ENCODE measurements at places on chromosomes 7 and 10.

- DNase-seq, result no peak
Measured at GRCh38 chr10:43024524-43024923, 52.3 kb upstream of the RET start.

GRCh38 chr7:116439841-116440549, 59.5 kb upstream of the CAV2 start:
- no peak for DNase-seq

DNA sequence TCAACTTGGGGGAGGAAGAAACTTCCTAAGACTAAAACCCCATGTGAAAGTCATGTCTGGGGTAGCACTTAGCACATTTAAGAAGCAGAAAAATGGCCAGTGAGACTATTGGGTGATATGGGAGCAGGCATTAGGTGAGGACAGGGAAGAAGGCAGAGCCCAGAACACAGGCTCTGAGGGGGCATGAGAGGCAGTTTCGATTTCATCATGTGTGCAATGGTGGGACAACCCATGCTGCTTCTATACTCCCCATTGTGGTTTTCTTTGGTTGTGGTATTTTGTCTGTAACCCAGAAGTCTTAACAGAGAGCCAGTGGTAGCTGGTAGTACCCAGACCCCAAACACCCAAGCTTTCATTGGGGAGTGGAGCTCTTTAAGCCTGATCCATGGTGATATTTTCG, 752.0 kb downstream of the GRID1 start:
- no peak for DNase-seq

- no peak for DNase-seq
Measured at GRCh38 chr7:155862123-155862892, 50.0 kb upstream of the SHH start.

GRCh38 chr10:89092981-89093380, 102.4 kb downstream of the FAS start:
- no peak for DNase-seq

GRCh38 chr7:141585592-141586510, 34.6 kb downstream of the AGK start:
- no peak for DNase-seq

- peak; percentile 54 for DNase-seq
Measured at GRCh38 chr10:131127610-131128009, 183.9 kb downstream of the TCERG1L start.

- DNase-seq, result no peak
Measured at GRCh38 chr10:122419016-122419415, 35.4 kb upstream of the ARMS2 start.

GRCh38 chr7:70762696-70763095, 369.2 kb upstream of the GALNT17 start:
- peak; percentile 4 for DNase-seq

- no peak for DNase-seq
Measured at GRCh38 chr10:132994185-132994796, 51.9 kb upstream of the CFAP46 start.

GRCh38 chr10:124739119-124739921, 4.9 kb downstream of the FAM53B start:
- no peak for DNase-seq

DNA sequence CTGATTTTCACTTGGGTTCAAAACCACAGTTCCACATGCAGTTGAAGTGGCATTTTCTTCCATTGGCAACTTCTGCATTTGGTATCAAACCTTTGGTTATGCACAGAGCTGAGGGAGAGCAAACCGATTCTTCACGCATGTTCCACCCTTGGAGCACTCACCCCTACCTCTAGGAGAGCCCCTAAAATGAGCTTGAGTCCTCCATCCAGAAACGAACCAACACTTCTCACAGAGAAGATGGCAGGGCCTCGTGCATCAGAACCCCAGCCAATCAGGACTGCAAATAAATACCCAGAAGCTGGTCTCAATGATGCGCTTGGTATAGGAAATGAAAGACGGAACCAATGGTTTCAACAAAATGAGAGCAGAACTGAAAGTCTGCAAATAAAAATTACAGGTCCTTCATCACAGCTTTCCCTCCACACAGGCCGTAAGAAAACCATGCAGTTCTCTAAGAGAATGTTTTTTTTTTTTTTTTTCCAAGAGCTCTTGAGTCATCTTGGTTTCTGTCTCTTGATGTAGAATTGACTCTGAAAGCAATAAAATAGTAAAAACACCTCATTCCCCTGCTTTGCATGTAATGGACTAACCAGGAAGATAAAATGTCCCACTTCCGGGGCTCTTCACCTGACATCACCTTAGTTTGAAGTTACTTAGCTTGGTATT, 23.9 kb downstream of the KLF6 start:
- peak; percentile 40 for DNase-seq

DNA sequence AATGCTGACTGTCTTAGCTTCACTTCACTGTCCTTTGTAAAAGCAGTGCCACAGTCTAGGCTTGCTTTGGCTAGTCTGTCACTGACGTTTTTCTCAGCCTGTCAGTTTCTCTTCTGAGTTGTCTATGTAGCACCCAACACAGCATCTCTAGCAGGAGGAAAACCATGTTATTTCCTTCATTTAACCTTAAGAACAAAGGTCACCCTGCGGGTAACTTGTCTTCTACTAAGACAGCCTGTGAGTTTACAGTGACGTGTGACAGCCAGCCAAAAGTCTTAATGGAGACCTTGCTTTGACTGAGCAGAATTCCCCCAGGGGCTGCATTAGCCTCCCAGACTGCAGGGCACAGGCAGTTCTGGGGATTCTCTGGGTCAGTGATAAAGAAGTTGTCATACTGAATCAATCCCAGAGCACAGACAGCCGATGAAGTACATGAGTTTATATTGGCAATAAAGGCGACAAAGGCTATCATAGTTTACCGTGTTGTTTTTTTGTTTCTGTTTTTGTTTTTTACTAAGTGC, 296.0 kb upstream of the KIAA1217 start:
- no peak for DNase-seq

GRCh38 chr7:44767912-44768627, 19.4 kb downstream of the ZMIZ2 start:
- peak; percentile 56 for DNase-seq

- no peak for DNase-seq
Measured at GRCh38 chr10:29407280-29407858, 118.5 kb downstream of the LYZL1 start.

DNA sequence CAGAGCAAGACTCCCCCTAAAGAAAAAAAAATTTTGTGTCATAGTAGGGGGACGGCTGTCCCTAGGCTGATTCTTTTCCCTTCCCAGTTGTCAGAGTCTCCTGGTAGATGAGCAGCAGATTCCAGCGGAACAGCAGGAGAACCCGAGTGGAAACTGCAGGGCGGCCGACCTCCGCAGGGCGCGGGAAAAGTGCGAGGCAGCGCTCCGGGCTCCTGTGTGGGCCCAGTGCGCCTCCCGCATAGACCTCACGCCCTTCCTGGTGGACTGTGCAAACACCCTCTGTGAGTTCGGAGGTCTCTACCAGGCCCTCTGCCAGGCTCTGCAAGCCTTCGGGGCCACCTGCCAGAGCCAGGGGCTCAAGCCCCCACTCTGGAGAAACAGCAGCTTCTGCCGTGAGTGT, 46.0 kb downstream of the ZAN start:
- DNase-seq, result no peak

DNA sequence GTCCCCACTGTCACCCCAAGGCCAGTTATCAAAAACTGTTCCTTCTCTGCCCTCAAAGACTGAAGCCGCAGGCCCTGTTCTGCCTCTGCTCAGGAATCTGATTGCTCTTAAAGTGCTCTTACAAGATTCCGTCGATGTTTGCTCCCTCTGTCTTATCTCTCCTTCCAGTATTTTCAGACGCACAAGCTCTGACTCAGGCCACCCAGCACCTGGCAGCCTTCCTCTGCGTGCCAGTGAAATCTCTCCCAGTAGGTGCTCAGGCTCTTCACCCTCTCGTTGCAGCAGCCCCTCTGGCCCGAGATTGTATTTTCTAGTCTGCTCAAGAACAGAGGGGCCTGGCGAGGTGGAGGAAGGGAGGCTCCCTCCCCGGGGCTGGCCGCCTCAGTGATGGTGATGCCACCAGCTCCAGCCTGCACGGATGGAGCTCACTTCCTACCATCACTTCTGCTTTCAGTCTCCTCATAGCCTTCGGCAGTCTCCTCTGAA, 276.2 kb downstream of the USP6NL start:
- DNase-seq, result no peak

DNA sequence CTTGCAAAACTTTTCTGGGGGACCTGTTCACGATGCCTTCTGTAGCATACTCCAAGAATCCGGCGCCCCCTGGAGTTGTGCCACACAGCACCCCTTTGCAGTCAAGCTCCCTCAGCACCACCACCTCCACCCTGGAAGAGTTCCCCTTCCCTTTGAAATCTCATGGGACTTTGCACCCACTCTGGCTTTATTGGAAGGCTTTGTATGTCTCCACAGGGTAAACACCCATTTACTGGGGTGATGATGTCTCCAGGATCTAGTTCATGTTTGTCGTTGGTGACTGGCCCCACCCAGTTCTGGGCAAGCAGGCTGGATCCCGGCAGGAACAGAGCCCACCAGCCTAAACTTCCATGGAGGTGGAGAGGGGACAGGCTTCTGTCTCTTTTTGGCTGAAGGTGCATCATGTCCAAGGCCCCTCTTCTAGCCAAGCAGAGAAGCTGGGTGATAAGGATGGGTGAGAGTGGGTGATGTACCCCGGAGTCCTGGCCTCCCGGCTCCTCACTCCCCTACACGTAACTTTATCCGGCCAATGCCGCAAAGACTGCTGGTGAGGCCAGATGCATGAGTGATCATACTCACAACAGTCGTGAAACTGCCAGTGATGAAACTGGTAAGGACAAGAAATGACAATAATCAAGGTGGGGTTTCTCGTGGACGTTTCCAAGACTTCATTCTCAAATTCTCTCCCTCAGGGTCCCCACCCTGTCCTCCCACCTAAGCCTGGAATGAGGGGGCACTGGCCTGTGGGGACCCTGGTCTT, 695 bp upstream of the CLDN4 start:
- DNase-seq, result no peak

- DNase-seq, result no peak
Measured at GRCh38 chr7:47145982-47146381, 435.9 kb downstream of the TNS3 start.

DNA sequence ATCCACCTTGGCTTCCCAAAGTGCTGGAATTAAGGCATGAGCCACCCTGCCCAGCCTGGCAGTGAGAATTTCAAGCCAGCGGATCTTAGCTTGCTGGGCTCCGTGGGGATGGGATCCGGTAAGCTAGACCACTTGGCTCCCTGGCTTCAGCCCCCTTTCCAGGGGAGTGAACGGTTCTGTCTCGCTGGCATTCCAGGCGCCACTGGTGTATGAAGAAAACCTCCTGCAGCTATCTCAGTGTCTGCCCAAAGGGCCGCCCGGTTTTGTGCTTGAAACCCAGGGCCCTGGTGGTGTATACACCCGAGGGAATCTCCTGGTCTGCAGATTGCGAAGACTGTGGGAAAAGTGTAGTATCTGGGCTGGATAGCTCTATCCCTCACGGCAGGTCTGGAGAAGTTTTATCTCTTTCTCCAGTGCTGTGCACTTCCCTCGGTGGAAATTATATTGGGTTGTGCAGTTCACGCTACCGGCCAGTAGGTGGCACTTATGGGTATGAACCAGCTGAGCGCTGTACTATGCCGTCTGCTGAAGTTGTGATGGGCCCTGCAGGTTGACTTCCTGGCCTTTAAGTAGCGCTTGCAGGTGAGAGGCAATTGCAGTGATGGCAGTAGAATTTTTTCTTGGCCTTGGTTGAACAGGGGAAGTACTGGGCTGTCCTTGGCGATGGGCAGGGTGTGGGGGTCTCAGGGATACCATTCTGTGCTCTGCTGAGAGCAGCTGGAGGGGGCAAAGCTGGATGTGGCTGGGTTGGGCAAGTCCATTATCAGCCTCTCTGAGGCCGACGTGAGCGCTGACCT, 138.0 kb upstream of the MTPN start:
- DNase-seq, result peak; percentile 41

DNA sequence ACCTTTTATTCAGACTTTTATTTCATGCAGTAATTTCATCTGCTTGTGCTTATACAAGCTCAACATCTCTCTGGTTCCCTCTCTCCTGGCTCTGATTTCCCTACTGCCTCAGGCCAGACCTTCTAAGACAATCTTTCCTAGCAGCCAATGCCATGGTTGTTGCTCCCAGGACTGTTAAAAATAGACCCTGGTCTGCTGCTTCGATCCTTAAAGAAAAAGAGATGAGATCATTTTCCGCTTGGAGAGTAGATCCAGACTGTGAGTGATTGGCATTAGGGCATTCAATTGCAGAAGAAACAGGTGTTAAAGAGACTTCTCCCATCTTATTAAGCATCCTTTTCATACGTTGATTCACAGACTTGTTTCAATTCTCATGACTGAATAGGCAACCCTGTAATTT, 68.4 kb upstream of the ITGB1 start:
- no peak for DNase-seq

DNA sequence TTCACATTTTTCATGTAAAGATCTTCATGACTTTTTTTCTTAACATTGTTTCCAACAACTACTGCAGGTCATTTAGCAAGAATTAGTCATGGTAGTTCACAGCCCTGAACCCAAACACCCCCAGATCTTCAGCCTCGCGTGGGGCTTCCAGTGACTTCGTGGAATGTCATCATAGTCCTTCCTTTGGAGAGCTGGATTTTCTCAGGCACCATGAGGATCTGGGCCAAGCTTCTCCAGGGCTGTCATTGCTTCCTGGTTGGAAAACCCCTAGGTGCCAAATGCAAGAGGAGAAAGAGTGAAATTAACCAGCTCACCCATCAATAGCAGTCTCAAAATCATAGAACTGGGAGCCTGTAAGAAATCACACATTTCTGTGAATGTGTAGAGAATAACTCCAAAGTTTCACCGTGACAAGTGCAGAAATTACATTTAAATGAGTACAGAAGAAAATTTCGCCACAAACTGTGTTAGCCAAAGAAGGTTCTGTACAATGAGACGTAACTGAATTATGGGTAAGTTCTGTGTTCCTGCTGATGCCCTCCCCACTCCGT, 175.4 kb downstream of the CELF2 start:
- DNase-seq, result no peak

DNA sequence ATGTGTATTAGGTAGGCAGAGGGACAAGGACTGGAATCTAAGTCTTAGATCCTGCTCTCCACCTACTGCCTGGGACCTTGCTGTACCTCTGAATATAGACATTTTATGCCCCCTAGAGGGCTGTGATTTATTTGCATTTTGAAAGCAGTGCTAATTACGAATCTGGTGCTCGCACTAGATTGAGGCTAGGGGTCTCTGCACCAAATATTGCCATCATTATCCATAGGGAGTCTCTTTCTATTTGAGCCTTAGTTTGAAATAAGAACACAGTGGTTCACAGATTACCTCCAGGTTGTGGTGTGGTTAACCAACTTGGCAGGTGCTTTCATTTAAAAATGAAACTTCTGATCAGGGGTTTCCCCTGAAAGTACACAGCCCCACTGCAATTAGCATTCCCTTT, 41.8 kb downstream of the CNNM1 start:
- DNase-seq, result no peak
